NCI-H748 treated with DMSO at 0.1 percent for 48 hours (cell line): ENCODE measurements at places on chromosomes 7 and 10.

- no peak for DNase-seq
Measured at GRCh38 chr7:100466653-100467605, 2.9 kb upstream of the SPACDR start.

- DNase-seq: no peak
Measured at GRCh38 chr7:8208816-8209215, 53.2 kb downstream of the ICA1 start.

DNA sequence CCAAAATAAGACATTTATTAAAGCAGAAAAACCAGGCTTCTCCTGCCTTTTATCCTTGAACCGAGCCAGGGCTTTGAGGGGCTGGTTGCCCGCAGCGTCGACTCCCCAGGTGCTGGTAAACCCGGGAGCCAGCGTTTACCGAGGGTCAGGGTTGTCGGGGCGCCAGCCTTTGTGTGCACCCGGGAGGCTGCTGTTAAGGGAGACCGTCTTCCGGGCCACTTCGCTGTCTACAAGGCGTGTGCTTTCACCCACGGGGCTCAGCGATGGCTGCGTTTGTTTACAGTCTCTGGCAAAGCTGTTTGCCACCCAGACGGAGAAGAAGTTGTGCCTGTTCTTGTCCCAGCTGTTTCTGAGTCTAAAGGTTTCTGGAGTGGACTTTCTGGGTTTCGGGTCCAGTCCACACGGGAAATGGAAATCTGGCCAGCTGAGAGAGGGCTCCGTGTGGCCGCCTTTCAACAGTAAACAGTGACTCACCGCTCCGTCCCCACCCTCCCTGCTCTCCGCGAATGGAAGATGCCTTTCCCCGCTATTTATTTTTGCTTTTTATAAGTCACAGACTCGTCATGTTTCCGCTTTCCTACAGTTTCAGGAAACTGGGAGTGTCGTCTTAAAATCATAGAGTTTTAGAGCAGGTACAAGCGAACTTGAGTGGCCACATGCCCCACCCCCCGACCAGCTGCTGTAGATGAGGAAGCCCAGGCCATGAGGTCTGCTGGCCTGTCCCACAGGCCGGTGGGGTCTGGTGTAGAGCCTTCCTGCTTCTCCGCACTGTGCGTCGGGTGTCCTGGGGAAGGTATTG is 2.2 kb downstream of the MAFK start:
- no peak for DNase-seq

- DNase-seq: no peak
Measured at GRCh38 chr7:36597090-36597773, 127.1 kb downstream of the AOAH start.

DNA sequence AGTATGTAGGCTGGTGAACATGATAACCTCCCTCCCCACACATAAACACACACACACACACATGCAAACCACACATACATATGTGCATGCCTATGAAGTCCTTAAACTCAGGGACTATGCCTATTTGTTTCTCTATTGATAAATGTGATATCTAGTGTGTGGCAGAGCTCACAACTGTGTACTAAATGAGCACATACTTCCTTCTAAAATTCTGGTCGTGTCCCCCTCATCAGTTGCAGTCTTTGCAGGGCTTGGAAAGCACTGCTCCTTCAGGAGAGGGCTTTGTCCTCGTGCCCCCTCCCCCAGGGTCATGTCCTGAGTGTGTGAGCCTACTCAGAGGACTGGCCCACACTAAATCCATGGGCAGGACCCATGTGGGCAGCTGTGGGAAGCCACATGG is 94.0 kb downstream of the SFMBT2 start:
- DNase-seq: no peak

GRCh38 chr7:77222819-77223218 is 23.2 kb upstream of the FGL2 start:
- no peak for DNase-seq
